ENCODE measurements at places on chromosomes 2 and 18.

DNA sequence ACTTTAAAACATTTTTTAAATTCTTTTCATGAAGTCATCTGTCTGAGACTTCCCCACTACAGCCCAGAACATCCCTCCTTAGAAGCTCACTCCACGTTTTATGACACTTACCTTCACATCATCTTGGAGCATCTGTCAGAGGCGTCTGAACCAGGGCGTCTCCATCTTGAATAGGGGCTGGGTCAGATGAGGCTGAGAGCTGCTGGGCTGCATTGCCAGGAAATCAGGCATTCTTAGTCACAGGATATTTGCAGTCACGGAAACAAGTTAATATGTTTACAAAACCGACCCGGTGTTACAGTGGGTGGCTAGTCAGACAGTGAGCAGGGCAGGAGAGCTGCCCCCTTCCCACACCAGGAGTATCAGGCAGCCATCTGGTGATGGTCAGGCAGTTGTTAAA, 456.5 kb downstream of the FBXO15 start:
- DNase-seq, result no peak

GRCh38 chr18:3666526-3667254, 216.7 kb downstream of the TGIF1 start:
- DNase-seq, result no peak

DNA sequence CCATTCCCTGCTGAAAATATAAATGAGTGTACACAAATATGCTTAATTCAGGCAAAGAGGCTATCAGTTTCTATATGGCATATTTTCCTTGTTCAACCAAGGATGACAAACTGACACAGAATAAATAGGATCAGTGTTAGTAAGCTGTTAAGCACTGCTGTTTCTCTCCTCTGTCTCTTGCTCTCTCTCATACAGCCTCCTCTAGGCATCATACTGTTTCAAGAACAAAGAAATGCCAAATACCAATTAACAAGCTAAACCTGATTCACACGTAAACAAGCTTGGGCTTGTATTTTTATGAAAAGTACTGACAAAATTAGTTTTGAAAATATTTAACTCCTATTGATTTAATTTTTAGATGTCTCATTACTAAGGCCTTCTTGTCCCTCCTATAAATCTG, 1027.2 kb upstream of the ACVR2A start:
- DNase-seq, result no peak

DNA sequence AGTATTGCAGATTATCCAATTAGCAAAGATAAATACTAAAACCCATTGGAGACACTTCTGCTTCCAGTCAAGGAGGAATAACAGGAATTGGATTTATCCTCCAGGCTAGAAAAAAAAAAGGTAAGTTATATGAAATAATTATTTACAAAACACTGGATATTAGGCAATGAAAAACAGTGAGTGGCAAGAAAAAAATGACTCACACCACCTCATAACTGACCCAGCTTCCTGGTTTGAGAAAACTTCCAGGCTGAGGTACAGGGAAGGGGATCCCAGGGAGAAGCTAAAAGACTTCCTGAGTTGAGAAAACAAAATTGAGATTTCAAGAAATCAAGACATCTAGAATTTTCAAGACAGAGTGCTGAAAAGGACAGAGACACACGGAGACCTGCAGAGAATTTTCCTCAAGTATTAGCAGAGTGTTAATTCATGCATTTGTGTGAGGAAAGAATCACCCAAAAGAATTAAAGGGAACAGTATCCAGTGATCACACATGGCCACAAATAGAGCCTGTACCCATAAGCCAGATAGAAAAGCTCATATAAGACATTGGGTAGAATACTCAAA, 17.4 kb downstream of the SRD5A2 start:
- no peak for DNase-seq

DNA sequence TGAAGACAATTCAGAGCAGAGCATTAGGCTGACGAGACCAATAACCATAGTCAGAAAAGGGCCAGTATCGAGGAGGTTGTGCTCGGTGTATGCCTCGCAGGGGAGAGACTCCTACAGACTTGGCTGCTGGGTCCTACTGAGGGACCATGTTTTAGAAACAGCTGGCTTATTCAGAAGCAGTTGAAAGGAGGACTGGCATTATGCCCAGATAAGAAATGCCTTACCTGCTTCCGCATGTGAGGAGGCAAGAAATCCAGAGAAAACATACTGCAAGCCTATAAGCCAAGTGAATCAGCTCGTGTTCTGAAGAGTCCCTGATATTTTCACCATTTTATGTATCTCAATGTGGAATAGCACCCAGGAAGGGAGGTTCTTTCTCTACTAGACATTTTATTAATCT, 434.7 kb downstream of the GRB14 start:
- no peak for DNase-seq

DNA sequence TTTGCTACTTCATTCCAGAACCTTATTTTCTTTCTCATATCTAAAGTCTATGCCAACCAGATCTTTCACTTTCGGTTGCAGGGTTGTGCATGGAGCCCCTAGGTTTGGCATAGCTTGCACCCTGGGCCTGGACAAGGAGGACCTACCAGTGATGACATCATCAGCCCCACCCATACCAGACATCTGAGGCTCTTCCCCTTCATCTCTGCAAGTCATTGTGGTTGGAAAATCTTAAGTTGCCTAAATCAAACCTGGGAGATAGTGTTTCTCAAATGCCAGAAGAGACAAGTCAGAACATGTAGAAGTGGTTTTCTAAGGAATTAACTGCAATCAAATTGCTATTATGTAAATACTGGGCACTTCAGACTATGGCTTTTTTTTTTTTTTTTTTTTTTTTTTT, 363.3 kb downstream of the ZNF516 start:
- no peak for DNase-seq

DNA sequence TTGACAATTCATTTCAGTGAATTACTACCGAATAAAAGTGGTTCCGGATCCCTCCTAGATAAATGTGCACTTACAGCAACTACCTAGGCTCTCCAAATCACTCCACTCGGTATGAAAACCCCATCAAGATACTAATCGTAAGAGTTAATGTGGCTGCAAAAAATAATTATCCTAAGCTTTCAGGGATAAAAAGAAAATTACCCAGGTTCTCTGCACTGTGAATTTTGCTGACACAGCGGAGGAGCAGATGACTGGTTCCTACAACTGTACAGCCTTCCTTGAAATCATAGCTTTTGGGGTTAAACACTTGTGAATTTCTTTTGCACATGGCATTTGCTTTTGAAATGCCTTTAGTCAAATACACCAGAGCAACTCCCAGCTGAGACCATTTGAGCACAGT, 104.7 kb downstream of the CD226 start:
- DNase-seq, result no peak

GRCh38 chr2:163771596-163771995, 35.8 kb upstream of the FIGN start:
- no peak for DNase-seq

DNA sequence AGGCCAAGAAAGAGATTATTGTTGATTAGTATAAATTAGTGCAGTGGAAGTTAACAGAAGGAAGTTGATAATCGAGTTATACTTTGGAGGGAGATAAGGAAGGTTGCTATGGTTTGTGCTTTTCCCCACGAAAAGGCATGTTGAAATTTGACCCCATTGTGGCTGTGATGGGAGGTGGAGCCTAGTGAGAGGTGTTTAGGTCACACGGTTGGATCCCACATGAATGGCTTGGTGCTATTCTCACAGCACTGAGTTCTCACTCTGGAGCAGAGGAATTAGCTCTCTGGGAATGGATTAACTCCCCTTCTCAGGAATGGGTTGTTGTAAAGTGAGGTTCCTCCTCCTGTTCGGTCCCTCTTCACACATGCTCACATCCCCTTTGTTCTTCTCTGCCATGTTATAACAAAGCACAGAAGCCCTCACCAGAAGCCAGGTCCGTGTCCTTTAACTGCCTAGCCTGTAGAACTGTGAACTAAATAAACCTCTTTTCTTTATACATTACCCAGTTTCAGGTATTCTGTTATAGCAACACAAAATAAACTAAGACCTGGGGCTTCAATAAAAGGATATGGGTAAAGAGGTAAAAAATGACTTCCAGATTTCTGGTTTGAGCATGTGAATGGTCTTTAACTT, 21.9 kb downstream of the PIGN start:
- no peak for DNase-seq

GRCh38 chr2:151239624-151240023, 22.0 kb downstream of the RBM43 start:
- DNase-seq, result no peak

GRCh38 chr2:164187121-164187520, 434.2 kb downstream of the GRB14 start:
- no peak for DNase-seq

DNA sequence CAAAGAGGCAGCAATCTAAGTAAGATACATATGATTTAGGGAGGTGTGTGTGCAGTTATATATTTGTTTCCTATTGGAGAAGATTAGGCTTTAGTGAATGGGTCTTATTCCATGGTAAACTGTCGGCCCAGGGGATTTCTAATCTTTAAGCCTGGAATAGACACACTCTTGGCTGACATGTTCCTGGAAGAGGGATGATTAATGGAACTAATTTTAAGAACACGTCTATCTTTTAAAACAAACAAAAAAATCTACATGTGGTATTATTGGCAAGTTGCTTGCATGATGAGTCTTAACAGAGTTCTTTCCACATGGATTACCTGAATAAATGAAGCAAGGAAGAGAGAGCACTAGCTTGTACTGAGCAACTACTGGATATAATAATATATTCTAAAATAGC, 114.2 kb upstream of the NT5C1B start:
- no peak for DNase-seq

DNA sequence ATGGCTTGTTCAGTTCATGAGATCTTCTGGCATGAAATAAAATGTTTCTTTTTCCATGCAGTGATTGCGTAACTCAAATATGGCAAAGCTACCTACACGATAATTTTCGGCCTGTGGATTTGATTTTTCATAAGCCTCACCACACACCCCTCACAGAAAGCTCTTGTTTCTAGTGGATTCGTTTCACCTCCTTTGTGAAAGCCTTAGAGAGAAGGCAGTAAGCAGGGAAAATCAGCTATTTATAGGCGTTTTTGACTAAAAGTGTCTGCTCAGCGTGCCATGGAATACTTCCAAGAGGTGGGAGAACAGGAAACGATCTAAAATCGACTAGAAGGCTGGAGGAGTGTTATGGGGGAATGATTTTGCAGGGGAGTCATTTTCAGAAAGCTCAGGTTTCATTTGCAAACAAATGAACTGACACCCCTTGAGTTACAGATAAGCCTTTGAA, 417.9 kb downstream of the TGIF1 start:
- DNase-seq, result no peak

DNA sequence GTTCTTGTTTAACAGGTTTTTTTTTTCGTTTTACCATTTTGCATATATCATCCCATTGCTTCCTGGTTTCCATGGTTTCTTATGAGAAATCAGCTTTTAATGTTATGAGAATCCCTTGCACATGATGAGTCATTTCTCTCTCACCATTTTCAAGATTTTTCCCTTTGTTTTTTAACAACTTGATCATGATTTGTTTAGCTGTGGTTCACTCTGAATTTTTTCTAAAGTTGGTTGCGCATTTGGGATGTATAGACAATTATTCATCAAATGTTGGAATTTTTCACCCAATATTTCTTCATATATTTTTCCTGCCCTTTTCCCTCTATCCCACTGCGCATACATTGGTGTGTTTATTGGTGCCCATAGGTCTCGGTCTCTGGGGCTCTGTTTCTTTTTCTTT, 42.4 kb upstream of the BIN1 start:
- no peak for DNase-seq

GRCh38 chr2:30315391-30316063, 84.2 kb downstream of the LBH start:
- DNase-seq, result no peak

DNA sequence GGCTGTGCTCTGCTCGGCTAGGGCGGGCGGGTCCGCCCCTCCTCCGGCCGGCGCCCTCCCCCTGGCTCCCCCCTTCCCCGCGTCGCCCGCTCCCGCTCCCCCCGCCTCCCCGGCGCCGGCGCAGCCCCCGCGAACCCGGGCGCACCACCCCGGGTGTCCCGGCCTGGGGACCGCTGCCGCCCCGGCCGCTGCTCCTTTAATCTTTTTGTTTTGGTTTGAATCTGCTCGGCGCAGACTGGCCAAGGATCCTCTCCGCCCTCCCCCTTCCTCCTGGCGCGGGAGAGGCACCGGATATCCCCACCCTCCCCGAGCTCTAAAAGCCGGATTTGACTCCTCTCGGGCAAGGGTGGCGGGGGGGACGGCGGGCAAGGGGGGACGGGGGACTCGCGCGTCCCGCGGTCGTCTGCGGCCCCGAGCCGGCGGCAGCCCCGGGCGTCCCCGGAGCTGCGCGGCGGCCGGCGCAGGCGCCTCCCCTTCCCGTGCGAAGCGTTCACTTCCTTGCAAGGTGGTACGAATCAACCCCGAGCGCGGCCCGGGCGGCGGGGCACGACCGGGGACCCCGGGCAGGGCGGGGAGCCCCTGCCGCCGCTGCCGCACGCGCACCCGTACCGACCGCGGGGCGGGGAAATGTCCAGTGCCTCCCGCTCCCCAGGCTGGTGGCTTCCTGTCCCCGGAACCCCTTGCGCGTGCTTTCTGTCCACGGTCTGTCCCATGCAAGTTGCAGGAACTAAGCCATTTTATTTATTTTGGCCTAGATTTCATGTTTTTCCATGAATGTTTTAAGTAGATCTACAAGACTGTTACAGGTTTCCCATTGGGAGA, at the start of gene PTGR3:
PTGR3 (minus strand) TSS at position 11 of the 822 bp plus-strand sequence. CDS start 81 bp downstream, outside the sequence.
- peak; percentile 82 for DNase-seq

- no peak for DNase-seq
These were observed 1179.0 kb upstream of the ACVR2A start for GRCh38 chr2:146665800-146666199.

DNA sequence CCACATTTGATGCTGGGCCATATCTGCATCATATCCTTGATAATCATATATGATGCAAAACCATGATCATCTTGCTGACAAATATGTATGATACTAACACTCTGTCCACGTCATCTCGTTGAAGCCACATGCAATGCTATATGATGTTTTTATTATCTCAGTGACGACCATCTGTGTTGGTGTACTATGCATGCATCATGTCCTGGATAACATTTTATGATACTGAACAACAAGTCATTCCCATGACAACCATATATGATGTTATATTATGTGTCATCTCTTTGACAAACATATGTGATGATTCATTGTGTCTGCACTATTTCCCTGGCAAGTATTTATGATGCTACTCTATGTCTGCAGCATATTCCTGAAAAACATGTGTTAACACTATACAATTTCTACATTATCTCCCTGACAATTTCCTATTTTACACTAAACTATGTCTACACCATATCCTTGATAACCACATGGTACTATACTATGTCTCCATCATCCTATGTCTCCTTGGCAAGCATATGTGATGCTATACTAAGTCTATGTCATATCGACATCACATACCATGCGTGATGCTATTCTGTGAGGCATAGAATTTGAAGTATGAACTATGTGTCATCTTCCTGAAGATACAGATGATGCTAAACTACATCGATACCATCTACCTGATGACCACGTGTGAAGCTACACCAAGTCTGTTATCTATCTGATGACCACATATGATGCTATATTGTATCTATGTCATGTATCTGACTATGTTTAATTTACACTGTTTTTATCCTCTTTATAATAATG, 37.0 kb downstream of the DAW1 start:
- no peak for DNase-seq

DNA sequence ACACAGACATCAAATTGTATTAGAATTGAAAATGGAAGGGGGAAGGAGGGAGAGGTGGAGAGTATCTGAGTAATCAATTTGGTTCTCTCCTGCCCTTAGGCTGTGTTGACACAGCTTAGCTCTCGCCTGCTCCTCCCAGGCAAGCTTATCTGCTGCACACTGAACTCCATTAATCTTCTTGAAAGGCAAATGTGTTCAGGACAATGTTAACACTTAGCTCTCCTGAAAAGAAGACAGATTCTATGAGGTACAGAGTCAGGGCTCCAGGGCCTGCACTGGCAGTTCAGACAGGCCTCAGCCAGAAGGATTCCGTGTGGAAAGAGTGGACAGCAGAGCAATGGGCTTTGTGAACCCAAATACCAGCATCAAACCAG, 430.0 kb upstream of the TNP1 start:
- DNase-seq, result no peak
